Stimulated activated CD4-positive, alpha-beta T cell treated with anti-CD3 and anti-CD28 coated beads, Interleukin-4, amount 100 ng/mL, for 1 hour (primary cell): ENCODE measurements at places on chromosomes 2 and 18.

DNA sequence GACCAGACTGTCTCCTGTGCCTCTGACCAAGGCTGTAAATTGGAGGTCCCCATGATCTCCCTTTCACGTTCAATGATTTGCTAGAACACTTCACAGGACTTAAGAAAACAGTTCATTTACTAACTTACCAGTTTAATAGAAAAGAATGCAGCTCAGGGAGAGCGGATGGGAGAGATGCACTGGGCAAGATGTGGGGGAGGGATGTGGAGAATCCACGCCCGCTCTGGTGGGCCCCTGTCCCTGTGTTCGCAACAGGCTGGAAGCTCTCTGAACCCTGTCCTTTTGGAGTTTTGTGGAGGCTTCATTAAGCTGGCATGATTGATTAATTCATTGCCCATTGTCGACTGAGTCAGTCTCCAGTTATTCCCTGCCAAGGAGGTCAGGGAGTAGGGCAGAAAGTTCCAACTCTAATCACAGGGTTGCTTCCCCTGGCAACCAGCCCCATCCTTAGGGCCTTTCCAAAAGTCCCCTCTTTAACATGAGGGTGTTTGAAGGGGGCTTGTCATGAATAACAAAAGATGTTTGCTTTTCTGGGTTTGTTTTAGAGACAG, 257.1 kb downstream of the ACKR3 start:
- no peak for DNase-seq

- DNase-seq: no peak
These were observed 136.4 kb downstream of the HDAC4 start for GRCh38 chr2:239264492-239264837.

GRCh38 chr2:136113209-136113971, 4.6 kb downstream of the CXCR4 start:
- DNase-seq: no peak

DNA sequence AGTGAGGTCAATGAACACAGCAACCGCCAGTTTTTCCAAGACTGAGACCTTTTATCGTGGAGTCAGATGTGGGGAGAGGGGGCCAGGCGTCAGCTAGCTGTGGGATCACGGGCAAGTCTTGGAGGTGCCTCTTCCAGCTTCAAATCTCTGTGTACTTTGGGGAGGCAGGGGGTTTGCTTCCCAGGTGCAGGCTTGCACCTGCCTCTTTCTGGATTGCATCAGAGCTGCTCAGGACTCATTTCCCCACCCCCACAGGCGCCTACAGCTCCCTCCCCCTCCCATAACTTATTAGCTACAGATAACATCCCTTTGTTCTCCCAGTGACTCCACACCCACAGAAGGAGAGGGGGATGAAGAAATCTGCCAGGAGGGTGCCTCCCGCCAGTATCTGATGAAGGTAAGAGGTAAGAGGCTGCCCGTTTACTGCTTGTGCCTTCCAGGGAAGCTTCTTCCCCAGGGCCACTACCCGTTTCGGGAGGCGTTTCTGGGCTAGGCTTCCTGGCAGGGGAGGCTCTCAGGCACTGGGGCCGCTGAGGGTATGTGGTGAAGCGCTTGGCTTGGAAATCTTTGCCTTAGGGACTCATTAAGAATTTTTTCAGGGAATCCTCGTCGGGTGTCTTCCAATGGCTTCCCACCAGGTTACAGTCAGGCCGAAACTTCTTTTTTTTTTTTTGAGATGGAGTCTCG, 18.8 kb upstream of the MRPL33 start:
- DNase-seq: no peak

DNA sequence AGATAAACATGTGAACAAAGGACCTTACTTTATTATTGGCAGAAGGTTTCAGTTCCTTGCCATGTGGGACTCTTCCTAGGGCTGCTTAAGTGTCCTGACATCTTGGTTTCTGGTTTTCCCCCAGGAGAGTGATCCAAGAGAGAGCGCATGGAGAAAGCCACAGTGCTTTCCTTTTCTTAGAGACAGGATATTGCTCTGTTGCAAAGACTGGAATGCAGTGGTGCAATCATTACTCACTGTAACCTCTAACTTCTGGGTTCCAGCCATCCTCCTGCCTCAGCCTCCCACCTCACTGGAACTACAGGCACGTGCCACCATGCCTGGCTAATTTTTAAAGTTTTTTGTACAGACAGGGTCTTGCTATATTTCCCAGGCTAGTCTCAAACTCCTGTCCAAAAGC, 38.1 kb upstream of the TCF7L1 start:
- DNase-seq: no peak

GRCh38 chr2:169452080-169452479, 27.2 kb upstream of the BBS5 start:
- DNase-seq: no peak

DNA sequence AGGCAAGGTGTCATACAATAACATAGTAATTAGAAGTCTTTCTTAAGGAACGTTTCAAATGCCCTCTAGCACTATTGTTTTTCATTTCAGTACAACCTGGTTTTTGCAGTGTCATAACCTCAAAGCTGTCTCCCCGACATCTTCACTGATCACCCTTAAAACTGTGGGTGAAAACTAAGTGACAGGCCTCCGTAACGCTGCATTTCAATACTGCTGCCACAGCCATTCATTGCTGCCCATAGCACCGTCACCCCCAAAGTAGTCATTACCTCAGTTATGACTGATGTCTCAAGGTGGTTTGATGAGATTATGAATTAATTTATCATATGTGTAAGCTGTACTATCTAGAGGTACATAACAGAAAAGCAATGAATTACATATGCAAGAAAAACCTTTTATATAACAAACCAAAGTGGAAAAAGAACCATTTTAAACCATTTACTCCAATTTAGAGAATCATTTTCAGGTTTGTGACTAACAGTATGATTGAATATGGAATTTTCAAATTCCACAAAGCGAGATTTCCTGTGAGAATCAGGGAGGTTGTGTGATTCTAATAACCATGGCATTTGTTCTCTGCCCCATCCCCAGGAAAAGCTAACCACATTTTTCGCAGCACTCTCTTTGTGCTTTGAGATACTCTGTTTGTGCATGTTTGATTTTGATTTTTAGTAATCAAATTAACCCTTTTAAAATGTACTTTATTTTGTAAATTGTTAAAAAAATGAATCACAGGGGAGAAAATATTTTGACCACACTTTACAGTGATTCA, 263.0 kb downstream of the PTGR3 start:
- no peak for DNase-seq

GRCh38 chr2:121634354-121635307, 14.6 kb downstream of the CLASP1 start:
- DNase-seq: no peak

DNA sequence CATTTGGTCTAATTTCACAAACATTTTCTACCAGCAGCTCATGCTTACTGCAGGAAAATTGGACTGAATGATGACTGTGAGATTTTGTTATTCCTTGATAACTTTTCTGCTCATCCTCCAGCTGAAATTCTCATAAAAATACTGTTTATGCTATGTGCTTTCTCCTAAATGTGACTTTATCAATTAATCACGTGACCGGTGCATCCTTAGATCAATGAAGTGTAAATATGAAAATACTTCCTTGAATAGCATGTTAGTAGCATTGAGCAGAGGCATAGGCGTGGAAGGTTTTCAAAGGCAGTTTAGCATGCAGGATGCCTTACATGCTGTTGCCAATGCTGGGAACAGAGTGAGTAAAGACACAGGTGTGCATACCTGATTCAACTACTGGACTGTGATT, 1002.5 kb downstream of the CBLN2 start:
- no peak for DNase-seq

GRCh38 chr2:216634370-216635148, 1.3 kb downstream of the IGFBP2 start:
- DNase-seq: no peak

GRCh38 chr2:25955869-25956535, 26.3 kb downstream of the KIF3C start:
- no peak for DNase-seq

- DNase-seq: no peak
These were observed 379.3 kb upstream of the PKDCC start for GRCh38 chr2:41668529-41668928.

DNA sequence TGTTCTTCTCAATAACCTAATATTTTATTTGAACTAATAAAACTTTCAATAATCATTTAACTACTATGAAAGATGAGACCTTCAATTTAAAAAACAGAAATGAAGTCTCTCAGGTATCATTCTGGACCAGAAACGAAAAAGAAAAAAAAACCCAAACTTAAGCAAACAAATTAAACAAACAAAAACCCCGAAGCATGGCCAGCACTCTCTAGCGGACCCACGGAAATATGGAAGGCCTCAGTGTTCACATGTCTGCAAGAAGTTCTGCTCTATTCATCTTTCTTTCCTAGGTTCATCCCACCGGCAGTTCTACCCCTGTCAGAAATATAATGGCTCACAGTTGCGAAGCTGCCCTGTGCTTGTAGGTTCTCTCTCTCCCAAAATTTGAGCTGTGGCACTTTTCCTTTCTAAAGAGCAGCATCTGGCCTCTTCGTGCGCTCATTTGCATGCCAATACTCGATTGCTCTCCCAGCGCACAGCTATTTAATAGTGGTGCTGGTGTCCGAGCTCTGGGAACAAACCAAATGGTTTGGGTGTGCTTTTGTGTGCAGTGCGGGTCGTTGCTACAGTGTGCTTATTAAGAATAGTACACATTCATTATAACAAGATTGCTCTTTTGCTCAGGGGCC, 129.0 kb upstream of the ZEB2 start:
- DNase-seq: no peak

DNA sequence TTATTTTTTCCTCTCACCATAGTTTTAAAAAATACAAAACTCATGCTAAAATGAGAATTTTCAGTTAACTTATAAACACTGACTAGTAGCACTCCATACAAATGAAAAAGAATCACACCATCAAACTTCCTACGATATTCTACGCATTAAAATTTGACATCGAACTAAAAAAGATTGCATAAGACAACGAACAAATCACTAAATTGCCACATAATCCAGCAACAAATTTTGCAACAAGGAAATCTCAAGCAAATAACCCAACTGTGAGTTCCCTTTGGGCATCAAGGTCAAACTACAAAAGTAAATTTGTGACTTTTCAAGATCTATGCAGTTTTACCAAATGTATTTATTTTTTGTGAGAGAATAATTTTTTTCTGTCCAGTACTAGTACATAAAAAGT, 1.5 kb downstream of the MAP3K2 start:
- no peak for DNase-seq
